SK-N-SH treated with all-trans-retinoic acid at 6 μM for 48 hours (cell line): ENCODE measurements at places on chromosomes 12 and 14.

DNA sequence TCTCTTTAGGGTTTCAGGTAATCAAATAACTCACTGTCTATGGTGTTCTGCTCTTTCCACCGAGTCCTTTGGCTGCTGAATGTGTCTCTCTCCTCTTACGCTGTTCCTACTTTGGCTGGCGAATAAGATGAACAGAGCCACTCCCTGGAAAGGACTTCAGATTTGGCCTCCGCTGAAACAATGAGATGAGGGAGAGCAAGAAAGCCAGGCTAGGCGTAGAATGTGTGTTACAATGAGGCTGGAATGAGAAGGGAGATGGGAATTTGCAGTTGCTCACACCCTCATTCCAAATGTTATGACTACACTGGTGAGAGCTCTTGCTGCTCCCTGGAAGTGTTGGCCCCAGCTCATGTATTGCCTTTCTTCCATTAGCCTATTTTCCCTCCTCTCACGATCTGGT lies at the start of gene MFAP5:
Gene MFAP5, minus strand, starts transcription at position 234 of the 400 bp plus-strand sequence. CDS start 722 bp downstream, outside the sequence.
- ATAC-seq = peak; percentile 62

DNA sequence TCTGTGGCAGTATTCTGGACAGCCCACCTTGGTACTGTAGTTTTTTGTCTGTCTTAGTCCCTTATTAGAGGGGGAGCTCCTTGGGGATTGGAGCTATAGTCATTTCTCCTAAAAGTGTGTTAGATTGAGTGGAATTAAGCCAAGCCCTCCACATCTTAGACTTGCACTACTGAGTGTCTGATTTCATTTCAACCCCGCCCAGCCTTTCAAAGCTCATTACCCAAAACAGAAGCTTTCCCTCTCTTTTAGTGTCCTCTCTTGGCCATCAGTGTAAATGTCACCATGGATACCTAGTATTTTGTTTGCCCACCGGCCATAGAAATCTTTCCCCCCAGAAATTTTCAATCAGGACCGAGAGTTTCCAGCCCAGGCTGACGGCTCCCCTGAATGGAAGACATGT lies 74.5 kb downstream of the LRRC74A start:
- ATAC-seq = no peak

DNA sequence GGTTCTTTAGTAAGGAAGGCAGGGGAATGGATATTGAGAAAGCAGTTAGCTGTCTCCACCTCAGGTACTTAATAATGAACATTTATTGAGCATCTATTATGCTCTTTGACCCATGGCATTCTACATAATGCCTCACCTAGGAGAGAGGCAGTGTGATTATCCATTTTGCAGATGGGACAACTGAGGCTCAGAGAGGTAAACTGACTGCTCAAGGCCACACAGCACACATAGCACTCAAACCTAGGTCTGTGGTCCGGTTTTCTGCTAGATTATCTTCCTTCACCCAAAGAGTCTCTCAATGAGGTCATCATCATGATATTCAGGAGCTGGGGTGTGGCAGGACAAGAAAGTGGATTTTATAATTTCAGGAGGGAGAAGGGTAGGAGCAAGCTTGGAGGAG lies 199.1 kb upstream of the LHX5 start:
- no peak for ATAC-seq

GRCh38 chr14:29462772-29463171 lies 464.9 kb downstream of the PRKD1 start:
- no peak for ATAC-seq

- ATAC-seq = no peak
Observed at GRCh38 chr12:64968989-64969819, 144.8 kb downstream of the TBC1D30 start.

DNA sequence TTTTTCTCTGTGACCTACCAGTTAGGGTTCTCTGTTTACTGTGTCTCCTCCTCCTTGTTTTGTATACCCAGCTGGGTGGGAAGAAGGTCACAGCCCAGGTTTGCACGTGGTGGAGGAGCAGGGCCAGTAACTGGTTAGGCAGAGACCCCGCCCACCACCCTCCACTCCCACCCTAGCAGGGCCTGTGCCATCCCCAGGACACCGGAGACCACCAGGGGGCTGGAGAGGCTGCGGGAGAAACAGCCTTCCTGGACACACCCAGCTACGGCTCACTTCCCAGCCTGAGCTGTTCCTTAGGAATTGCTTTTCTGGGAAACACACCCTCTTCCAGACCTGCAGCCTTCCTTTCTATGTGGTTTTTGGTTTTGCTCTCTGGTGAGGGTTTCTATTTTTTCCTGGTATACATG lies 21.1 kb downstream of the BDKRB2 start:
- peak; percentile 81 for ATAC-seq

GRCh38 chr12:19151298-19151697 lies 21.8 kb downstream of the PLEKHA5 start:
- ATAC-seq = no peak

DNA sequence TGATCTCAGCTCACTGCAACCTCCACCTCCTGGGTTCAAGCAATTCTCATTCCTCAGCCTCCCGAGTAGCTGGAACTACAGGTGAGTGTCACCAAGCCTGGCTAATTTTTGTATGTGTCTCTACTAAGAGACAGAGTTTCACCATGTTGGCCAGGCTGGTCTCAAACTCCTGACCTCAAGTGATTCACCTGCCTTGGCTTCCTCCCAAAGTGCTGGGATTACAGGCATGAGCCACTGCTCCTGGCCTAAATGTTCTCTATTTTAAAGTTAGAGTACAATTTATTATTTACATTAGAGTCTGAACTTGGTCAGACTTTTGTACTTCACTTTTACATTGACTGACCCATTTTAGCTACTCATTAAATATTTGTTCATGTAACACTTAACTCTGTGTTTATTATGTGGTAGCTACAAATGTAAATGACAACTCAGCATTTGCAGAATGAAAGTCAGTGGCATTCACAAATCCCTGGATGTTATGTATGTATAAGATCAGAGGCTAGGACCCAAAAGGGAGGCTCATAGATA lies 409.6 kb downstream of the APAF1 start:
- no peak for ATAC-seq

GRCh38 chr12:31843398-31844095 lies 114.7 kb upstream of the AMN1 start:
- ATAC-seq = no peak

GRCh38 chr14:75993567-75994041 lies 8.0 kb downstream of the IFT43 start:
- no peak for ATAC-seq
